ENCODE measurements at places on chromosomes 2 and 18.
A peak's percentile ranks its signal among the peaks of the same experiment; 100 is the strongest.

- peak; percentile 78 for DNase-seq
Measured at GRCh38 chr2:187519419-187520120, 34.7 kb downstream of the TFPI start.

DNA sequence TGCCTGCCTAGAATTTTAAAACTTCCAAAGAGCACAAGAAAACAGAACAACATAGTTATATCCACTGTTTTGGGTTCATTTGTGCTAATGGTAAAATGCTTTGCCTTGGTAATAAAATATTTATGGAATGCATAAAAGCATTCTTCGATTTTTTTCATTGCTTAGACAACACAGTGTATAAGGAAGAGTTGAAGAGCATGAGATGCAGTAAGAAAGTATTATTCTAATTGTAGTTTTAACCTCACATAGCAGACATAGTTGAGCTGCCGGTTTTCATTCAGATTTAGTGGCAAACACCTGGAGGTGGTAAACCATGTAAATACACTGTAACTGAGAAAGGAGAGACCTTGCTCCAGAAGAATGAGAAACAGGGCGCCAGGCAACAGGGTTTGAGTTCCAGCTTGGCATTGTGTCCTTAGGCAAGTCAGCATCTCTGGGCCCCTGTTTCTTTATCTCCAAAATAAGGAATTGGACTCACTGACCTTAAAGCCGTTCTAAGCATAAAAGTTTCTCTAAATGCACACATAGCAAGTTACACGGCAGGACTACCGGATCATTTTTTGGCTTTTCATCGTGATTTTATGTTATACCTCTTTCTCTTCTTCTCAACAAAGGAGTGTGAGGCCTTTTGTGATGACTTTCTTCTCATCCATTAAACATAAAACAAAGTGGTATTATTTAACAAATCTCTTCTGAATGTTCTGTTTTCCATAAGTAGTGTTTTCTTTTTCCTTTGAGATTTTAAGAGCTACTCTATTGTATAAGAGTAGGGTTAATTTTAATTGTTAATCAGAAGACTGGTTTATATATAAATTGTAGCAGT, 7.9 kb downstream of the UGP2 start:
- DNase-seq = peak; percentile 84

DNA sequence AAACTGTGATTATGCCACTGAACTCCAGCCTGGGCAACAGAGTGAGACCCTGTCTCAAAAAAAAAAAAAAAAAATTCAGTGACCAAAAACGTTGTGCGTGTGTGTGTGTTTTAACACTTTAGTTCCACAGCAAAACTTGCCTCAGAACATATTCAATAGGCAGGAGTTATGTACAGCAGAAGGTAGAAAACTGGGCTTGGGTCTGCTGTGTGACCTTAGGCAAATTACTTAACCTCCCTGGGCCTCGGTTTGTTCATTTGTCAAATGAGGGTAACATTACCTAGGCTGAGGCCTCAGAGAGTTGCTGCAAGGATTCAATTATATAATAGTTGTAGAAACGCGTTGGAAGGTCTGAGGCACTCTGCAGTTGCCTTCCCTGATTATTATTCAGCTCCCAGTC, 10.3 kb upstream of the SCG2 start:
- DNase-seq = no peak

- no peak for DNase-seq
Measured at GRCh38 chr2:53544871-53545558, 222.6 kb upstream of the CHAC2 start.

DNA sequence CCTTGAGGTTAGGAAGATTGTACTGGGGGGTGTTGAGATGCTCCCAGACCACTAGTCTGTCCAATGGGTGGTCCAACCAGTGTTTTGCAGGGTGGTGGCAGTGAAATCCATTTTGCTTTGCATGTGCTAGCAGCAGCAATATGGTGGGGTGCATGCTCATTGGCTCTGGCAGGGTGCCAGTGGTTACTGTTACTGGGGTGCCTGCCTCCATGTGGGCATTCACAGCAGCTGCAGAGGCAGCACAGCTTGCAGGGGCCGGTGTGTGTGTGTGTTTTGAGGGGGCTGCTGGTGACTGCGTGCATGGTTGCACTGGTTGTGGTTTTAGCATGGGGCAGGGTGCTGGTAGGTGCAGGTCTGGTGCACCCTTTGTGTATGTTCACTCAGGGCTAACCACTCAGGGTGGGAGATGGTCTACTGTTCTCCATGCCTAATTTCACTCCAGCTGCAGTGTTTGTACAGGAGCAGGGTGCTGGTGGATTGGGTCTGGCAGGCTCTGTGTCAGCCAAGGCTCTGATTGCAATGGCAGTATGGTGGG, 265.4 kb downstream of the NUP35 start:
- no peak for DNase-seq

GRCh38 chr2:172655838-172656573, 79.6 kb upstream of the RAPGEF4 start:
- DNase-seq = no peak

- no peak for DNase-seq
Measured at GRCh38 chr2:152406119-152406835, 71.3 kb downstream of the FMNL2 start.

- no peak for DNase-seq
Measured at GRCh38 chr18:22179174-22179573, 9.8 kb downstream of the GATA6 start.

GRCh38 chr18:56322406-56322805, 316.0 kb downstream of the TXNL1 start:
- DNase-seq = no peak

GRCh38 chr2:201808027-201808426, 1.7 kb downstream of the CDK15 start:
- peak; percentile 40 for DNase-seq

DNA sequence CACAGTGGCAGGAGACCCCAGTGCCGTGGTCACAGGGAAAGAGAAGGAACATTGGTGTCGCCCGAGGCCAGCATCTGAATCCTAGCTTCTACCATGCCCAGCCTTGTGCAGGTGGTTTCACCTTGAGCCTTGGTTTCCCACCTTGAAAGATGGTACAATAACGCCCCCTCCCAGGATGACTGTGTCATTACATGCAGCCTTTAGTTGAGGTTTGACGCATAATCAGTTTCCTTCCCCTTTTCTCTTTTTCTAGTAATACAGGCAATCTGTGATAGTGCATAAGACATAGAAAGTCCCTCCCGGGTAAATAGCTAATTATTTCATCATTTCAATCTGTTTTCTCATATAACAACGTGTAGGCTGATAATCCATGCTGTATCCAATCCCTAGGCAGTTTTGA, 29.8 kb upstream of the ZNF407 start:
- no peak for DNase-seq

DNA sequence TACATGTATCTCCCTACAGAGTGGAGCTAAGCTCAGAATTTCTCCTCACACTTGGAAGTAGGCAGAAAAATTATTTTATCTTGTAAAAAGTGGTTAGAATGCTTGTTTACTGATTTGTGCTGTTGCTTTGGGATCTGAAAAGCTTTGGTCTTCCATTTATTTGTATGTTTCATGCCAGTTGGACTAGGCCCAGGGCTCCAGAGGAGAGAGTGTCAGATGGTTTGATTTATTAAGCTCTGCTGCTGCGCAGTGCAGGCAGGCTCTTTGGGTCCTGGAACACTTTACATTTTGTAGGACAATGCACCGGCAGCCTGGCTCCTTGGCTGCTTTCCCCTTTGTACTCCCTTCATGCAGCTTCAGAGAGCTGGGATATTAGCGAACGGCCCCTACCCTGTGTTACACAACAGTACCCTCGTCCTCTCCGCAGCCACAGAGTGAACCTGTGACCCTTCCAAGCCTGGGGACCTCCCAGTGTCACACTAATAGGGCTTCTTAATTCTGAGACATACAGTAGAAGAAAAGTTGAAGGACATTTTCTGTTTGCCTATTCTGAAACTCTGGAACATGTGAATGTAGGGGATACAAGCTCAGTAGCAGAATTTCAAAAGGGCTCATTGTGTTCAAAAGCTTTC, 56.7 kb upstream of the EML6 start:
- no peak for DNase-seq

GRCh38 chr2:148350199-148350598, 294.4 kb upstream of the EPC2 start:
- no peak for DNase-seq

GRCh38 chr2:2765839-2766495, 434.9 kb upstream of the MYT1L start:
- no peak for DNase-seq

- no peak for DNase-seq
Measured at GRCh38 chr2:3160751-3161330, 216.8 kb downstream of the EIPR1 start.

- no peak for DNase-seq
Measured at GRCh38 chr2:186919296-186919695, 70.3 kb upstream of the ZSWIM2 start.

DNA sequence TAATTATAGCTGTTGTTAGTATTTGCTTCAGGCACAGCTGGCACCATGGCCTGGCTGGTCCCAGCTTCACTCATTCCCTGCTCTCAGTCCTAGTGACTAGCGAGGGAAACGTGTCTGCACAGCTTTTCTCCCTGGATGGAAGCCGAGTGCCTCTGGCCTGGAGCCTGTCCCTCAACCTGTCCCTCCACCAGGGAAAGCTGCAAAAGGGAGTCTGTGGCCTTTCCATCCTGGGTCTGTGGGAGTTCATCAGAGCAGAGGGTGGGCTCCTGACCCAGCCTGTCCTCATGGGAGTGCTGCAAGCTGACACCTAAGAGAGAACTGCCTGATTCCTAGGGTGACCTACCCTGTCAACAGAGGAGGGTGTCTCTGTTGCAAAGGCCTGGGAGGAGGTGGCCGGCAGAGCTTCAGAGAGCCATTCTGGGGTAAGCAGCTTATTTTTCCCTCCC, 118.3 kb downstream of the CAPN13 start:
- no peak for DNase-seq

GRCh38 chr2:60796573-60797509, 40.8 kb downstream of the PAPOLG start:
- DNase-seq = no peak

DNA sequence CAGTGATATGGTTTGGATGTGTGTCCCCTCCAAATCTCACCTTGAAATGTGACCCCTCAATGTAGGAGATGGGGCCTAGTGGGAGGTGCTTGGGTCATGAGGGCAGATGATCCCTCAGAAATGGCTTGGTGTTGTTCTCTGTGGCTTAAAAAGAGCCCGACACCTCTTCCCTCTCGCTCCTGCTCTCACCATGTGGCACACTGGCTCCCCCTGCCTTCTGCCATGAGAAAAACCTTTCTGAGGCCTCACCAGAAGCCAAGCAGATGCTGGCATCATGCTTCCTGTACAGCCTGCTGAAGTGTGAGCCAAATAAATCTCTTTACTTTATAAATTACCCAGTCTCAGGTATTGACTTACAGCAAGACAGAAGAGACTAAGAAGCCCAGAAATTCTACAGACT, 357.1 kb downstream of the NRXN1 start:
- DNase-seq = peak; percentile 59

- DNase-seq = no peak
Measured at GRCh38 chr2:199806179-199806578, 44.8 kb downstream of the FTCDNL1 start.

- no peak for DNase-seq
Measured at GRCh38 chr2:131035826-131036231, 57.4 kb downstream of the FAM168B start.

DNA sequence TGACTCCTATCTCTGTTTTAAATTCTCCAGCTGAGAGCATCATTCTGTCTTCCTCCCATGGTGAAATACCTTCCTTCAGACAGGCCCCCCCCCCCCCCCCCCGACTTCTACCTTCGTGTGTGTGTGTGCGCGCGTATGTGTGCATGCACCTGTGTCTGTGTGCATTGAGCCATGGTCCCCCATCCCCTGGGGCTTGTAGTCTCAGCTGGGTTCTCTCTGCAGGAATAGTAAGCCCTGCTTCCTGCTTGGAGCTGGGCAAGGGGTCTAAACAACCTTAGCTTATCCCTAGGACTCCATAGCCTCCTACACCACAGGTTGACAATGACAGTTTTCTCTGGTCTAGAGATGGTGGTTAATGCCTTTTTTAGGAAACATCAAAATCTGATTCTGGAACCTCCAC, 427.5 kb upstream of the KLHL29 start:
- no peak for DNase-seq

DNA sequence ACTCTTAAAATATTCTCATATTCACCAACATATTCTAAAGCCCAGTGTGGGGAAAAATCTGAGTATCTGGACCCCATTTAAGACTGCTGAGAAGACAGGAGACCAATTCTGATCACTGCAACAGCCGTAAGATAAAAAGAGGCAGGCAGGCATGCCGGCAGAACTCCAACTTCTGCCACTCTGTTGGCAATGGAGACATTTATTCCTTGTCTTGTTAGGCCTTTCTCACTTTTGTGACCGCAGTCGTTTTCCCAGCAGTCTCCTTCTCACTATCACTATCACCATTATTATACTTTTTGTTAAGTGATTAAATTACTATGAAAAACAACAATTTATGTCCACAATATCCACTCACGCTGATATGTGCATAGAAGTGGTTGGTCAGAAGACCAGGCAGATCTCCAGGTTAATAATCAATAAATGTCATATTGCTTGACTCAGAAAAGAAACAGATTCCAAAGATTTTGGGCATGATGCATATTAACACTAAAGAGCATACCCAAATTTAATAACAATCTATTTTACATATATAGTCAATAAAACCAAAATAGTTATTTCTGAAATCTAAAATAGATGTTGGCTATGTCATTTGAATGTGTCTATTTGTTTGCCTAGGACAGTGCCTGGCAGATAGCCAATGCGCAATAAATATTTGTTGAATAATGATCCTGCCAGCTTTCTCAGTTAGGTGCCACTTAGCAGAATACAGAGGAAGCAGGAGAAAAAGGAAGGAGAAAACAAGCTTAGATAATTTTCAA, 38.2 kb downstream of the SESTD1 start:
- DNase-seq = no peak

DNA sequence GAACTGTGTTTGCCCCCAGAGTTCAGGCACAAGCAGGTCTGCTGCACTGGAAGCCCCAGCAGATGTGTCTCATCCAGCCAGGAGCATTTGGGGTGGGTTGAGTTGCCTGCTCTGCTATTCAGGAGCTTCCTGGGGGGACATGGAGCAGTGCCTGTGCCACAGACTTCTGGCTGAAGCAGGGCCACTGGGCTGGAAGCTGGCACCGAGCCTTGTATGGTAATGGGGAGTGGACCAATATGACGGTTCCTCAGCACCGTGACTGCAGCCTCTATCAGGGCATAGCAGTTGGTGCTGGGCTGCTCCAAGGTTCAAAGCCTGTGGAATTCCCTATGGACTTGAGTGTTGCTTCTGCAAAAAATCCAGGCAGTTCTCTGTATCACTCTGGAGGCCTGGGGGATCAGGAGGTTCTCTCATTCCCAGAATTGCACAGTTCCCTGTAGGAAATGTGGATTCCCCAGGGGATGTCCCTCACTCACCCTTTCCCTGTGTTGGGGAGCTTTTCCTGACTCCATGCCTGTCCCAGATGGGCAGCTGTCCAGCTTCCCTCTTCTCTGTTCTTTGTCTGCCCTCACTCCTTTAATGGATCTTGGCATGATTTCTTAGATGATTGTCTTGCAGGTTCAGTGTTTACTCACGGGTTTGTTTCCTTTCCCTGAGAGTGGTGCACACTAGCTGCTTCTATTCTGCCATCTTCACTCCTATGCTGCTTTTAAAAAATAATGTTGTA, 37.2 kb upstream of the THSD7B start:
- DNase-seq = no peak

DNA sequence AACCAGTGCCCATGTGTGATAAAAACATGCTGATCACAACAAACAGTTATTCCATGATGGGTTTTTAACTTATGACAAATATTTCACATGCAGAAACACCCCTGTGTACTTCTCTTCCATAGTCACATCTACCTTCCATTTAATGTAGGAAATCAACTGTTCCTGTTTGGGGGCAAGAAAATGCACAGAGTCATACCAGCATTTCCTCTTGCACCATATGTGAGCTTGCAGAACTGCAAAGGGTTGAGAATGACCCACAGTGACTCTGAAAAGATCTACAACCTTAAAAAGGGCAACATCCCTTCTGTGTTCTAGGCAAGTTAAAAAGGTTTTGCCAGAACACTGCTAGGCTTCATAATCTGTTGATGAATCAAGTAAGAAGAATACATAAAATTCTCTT, 9.9 kb downstream of the BMP10 start:
- DNase-seq = no peak
